Osteocyte (in vitro differentiated cells): ENCODE measurements at places on chromosomes 12 and 14. TPM values are rescaled to one million over a fixed set of nuclear protein-coding genes. Genes with fewer than 3 reads are reported as not detected.

The KERA gene
- not detected in 2 replicates for total RNA-seq

DNA sequence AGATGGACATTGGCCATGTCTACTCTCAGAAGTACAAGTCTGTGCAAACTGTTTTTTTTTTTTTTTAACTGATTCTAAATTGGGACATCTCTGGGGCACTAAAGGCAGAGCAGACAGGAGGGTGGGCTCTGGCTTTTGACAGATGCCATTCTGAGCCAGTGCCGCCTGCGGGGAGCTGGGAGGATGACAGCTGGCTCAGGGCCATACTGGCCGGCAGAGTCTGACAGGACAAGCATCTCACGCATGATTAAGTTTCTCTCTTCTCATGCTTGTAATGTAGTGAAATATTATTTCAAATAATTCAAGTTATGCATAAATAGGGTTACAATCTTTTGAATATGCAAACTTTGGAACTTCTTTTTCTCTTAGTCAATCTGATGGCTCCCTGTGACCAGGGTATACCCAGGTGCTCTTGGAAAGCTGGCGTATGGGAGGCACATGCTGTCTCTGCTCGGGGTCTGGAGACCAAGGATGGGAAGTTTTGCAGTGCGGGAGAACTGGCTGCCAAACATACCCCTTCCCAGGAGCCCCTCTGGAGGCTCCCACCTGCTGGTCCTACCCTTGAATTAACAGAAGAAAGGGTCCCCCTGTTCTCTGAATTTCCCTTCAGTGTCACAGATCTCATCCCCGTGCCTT, 7.6 kb downstream of the CDCA4 start:
- H3K4me1 ChIP-seq = peaks cover 53% of the 10 kb centered on the region
- peak overlapping the region; percentile 57 for H3K27ac ChIP-seq
- peaks cover 8% of the 10 kb centered on the region for H3K36me3 ChIP-seq
- no peak overlapping the region for H3K4me3 ChIP-seq
- no peak for DNase-seq
- no peaks in the 10 kb centered on the region for H3K27me3 ChIP-seq

DNA sequence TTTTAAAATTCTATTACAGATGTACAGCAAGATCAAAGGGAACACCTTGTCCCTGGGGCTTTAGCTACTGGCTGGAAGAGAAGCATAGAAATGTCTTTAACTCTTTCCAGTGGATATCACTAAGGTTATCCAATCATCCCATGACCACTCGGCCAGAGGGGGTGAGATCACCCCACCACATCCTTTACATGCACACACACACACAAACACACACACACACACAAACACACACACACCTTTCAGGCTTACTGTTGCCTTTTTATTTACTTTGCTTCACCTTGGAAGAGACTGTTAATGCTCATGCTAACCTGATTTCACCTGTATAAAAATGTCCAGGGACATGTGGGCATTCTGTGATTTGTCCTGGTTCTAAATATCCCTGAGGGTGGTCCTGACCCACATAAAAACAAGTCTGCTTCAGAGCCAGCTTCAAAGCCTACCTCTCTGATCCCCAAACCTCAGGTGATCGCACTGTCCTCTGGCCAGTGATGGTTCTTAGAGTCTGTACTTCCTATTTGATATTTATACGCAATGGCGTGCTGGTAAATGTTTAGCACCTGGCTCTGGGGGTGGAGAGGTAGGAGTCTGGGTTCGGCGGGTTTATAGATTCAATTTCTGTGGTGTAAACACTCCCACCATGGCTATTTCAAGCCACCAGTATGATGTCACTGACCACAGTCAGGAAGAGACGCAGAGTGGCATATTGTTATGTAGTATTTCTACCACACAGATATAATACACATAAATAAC, 166.1 kb upstream of the EEA1 start:
- H3K4me3 ChIP-seq = no peak overlapping the region
- H3K27ac ChIP-seq = no peak overlapping the region
- peaks cover 8% of the 10 kb centered on the region for H3K4me1 ChIP-seq
- DNase-seq = no peak
- peaks cover 2% of the 10 kb centered on the region for H3K36me3 ChIP-seq
- H3K27me3 ChIP-seq = no peaks in the 10 kb centered on the region

The FUT8 gene
- total RNA-seq = 33.7 and 35.5 TPM in 2 replicates

DNA sequence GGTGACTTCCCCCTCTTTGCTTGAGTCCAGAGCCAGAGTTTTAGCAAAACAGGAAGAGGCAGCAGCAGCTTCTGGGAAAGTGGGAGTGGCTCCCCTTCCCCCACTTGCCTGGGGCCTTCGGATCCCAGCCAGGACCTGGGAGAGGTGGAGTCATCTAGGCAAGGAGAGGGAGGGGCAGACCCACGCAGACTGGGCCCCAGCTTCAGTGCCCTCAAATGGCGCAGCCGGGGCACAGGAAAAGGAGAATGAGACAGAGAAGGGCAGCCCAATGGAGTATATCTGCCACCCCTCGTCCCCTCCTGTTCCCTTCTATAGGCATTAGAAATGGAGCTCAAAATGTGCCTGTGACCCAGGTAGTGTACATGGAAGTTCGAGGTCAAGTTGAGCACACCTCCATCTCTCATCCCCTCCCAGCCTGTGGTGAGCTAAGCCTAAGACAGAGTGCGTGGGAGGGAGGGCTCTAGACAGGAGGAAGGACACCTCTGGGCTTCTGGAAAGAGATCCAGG, 9.3 kb upstream of the HDAC7 start:
- H3K4me1 ChIP-seq = peaks cover 46% of the 10 kb centered on the region
- no peaks in the 10 kb centered on the region for H3K27me3 ChIP-seq
- H3K4me3 ChIP-seq = peak overlapping the region; percentile 14
- no peaks in the 10 kb centered on the region for H3K36me3 ChIP-seq

DNA sequence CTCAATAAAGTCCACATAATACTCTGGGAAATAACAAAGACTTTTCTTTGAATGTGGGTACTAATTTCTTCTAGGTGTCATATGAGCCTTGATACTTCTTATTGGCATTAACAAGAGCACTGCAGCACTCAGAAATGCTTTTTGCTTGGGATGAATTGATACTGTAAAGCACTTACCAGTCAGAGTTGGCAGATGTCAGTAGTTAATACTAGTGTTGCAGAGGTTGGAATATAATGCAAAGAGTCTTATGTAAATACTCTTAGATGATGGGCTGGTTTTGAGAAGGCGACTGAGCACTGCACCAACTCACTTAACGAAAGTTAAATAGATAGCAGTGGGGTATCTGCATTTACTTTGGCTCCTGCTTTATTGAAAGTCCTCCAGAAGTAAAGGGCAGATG, 25.6 kb upstream of the MBIP start:
- peaks cover 38% of the 10 kb centered on the region for H3K27me3 ChIP-seq
- H3K4me3 ChIP-seq = no peak overlapping the region
- H3K36me3 ChIP-seq = no peaks in the 10 kb centered on the region
- H3K4me1 ChIP-seq = no peaks in the 10 kb centered on the region
- no peak for DNase-seq
